ENCODE measurements at places on chromosomes 3 and 15.

DNA sequence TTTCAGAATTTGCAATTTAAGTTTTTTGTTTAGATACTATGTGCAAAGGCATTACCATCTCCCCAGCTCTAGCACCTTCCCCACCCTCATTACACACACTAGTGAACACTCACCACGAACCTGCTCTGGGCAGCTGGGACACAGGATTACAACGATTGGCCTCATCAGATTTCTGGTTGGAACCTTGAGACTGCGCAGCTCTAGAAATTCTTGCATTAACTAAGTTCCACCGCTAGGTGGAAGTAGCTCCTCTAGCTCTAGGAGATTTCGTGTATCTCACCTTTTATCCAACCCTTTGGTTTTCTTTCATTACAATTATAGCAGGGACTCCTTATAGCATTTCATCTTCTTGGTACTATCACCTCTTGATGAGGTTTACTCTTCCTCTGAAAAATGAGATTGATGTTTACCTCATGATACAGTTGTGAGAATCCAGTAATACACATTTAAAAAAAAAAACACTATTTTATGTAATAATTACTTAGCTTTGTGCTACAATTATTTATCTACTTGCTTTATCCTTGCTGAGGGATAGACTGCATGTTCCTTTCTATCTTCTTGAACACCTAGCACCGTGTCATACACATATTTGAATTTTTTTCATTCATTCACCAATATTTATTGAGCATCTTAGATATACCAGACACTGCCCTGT is 28.7 kb upstream of the PLOD2 start:
- DNase-seq: peak; percentile 91

DNA sequence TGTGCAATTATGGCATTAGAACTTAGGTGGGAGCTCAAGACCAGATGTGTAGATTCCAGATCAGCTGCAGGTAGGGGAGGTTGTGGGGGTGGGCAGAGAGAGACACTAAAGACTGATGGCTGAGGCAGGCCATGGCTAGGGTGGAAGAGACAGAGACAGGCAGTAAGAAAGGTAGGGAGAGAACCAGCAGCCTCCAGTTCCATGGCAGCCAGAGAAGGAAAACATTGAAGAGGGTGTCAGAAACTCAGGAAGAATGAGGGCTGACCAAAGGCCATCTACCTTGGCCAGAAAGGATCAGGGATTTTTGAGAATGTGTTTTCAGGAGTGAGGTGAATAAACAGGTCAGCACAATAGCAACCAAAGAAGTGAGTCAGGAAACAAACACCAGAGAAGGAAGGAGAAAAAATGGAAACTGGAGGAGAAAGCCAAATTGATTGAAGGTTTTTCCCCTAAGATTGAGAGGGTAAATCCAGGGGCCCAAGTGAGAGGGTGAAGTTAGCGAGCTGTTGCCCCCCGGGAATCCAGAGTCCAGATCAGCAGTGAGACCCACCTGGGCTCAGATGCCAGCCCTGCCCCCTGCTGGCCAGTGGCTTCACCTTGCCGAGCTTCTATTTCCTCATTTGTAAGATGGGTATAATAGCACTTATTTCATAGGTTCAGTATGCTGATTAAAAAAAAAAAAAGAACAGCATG is 41.0 kb downstream of the ABHD2 start:
- DNase-seq: peak; percentile 50

DNA sequence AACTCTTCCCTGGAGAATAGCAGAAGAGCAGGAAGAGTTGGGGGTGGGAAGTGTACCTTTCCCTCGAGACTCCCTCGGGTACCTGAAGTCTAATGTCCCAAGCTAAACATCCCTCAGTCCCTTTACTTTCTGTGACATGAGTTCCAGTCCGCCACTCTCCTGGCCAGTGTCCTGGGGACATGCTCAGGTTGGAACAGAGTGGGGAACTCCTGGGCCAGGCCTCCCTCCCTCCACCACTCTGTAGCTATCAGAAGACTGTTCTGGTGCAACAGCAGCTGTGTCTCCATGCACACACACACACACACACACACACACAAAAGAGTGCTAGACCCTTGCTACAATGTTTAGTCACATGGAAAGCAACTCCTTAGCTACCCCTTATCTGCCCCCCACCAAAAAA is 155.0 kb upstream of the HES1 start:
- no peak for DNase-seq

GRCh38 chr3:159853506-159853864 is 135.2 kb upstream of the IL12A start:
- DNase-seq: no peak

GRCh38 chr3:4935347-4935746 is 43.9 kb upstream of the BHLHE40 start:
- DNase-seq: no peak

DNA sequence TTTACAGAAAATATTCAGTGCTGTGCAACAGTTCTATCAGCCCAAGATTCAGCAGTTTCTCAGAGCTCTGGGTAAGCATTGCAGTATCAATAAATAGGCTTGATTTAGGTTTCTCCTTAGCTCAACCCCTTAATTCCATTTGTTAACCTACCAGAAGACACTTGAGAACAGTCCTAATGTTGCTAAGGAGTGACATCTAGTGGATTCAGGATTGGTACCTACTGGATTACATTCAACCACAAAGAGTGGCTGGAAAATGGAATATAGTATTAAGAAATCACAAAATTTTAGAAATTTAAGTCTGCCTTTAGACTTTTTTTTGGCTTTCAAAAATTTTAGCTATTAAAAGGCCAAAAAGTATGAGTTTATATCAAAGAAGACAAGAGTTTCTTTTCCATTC is 34.7 kb downstream of the POLG start:
- peak; percentile 16 for DNase-seq

DNA sequence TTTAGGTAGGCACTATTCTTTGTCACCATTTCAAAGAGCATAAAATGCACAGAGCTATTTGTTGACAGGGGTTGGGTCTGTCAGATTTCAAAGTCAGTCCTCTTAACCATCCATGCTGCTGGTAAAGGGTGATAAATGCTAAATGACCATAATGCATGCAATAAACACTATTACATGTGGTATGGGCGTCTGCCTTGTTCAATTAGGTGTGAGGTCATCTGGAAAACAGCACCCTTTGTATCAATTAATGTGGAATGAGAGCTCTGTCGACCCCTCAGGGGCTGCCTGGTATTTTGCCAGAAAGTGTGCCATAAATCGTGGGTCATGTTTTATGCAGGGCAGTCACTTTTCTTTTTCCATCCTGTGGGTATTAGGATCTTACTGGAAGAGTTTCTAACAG is 235.6 kb downstream of the SV2B start:
- no peak for DNase-seq

DNA sequence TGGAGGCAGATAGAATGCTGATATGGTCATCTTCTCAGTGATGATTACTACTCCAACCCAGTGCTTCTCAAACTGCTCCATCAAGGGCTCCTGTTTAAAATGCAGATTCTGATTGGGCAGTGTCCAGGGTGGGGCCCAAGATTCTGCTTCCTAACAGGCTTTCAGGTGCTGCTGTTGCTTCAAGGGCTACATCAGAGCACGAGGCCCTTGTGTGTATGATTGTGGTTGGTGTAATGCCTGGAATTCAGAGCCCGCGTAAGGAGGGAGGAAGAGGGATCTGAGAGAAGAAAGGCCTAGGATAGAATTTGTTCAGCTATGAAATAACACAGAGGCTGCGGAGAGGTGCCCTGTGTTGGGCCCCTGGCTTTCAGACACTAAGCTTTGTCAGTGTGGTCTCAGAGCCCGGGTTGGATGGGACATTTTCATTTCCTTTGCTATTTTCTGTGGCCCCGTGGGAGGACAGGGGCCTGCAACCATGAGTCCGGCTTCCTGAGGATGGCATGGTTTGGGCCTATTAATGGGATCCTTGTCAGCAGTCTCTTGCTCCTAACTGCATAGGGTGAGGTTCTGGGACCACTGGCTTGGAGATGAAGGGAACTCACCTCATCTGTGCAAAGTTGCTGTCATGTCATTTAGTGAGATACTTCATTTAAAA is 53.0 kb downstream of the ATP1B3 start:
- DNase-seq: no peak

- DNase-seq: no peak
These were observed 198.2 kb upstream of the UBE2E2 start for GRCh38 chr3:23004971-23005370.

GRCh38 chr3:152629363-152630122 is 205.4 kb upstream of the P2RY1 start:
- no peak for DNase-seq

- DNase-seq: no peak
These were observed 1.6 kb downstream of the CYP11A1 start for GRCh38 chr15:74365598-74366445.

GRCh38 chr3:14788644-14789043 is 30.1 kb upstream of the FGD5 start:
- no peak for DNase-seq

DNA sequence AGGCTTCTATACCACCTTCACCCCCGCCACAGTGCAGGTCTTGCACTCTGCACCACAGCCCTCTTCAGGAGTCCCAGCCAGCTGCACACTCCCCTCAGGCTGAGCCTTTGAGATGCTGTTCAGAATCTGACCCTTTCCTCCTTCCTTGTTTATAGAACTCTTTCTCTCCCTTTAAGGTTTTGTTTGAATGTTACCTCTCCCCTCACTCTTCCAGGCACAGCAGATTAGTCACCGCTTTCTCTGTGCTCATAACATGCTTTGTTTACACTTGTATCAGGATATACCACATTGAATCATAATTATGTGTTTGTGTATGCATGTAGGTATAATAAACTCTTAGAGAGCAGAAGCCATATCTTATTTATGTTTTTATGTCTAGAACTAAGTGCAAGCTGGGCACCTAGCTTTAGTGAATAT is 168.4 kb upstream of the BCL6 start:
- DNase-seq: no peak

DNA sequence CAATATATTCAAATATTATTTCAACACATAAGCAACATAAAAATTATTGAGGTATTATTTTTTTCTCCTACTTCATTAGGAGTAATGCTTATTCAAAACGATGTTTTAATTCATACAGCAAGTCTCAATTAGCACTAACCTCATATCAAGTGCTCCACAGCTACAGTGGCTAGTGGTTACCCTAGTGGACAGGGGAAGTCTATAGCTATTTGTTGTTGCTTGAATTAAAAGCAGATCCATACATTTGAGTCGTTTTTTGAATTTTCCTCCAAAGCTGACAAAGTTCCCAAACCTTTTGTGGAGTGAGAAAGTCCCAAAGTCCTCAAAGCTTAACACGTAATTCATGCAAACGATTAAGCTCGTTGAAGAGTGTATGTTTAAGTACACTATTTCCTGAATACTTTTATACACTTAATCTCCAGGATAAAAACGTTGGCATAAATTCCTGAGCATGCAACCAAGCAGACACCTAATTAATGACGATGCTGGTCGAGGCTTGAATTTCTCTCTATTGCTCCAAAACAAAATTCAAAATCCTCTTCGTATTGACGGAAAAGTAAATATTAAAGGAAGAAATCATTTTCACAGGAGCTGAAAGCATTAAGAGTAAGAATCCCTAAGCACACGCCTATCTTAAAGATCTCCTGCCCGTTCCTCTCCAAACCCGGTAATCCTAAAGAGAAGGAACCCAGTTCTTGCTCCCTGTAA is 985 bp downstream of the VPS13C start:
- DNase-seq: peak; percentile 31

DNA sequence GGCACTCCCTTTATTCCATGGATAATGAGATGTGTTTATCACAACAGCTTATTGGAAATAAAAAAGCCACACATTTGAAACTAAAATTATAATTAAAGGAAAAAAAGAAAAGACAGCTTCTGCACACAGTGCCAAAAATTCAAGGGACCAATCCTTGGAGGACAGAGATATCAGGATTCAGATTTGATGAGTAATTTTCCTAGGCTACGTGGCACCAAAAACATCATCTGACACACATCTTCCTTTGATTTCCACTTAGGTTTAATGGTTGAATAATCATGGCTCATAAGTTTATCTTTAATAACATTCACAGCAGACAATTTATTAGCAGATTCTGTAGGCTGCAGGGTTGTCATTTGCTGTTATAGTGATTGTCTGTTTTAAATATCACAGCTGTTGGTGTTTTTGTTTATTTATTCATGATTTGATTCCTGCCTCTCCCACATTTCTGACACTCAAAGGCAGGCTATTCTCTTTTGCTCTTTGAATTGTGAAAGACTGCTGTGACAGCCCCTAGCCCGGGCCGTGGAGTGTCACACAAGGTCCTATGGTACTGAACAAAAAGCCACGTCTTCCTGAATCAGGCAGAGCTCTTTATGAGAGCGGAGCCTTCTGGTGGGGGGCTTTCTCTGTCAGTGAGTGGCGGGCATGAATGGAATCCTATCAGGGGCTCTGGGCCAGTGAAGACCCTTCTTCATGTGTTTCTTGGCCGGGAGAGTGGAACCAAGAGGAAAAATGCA is 708.5 kb downstream of the SQOR start:
- no peak for DNase-seq

GRCh38 chr15:69141286-69141701 is 19.1 kb upstream of the GLCE start:
- no peak for DNase-seq

- DNase-seq: no peak
These were observed 95.4 kb upstream of the CADPS start for GRCh38 chr3:62970648-62971047.

DNA sequence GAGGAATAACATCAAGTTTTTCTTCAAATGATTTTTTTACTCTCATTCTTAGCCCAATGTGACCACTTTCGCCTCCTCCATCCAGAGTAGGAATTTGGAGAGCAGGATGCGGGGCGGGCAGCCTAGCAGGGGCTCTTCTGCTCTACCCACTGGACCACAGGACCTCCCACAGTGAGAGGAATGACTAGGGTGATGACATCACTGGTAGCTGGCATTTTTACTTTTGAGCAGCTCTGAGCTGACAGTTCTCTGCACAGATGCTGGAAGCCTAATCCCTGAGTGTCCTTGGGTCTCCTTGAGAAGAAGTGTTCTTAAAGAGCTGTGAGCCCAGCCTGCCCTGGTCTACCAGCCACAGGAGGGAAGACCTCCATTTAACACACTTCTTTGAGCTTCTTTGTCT is 1.4 kb upstream of the HCN4 start:
- peak; percentile 89 for DNase-seq

DNA sequence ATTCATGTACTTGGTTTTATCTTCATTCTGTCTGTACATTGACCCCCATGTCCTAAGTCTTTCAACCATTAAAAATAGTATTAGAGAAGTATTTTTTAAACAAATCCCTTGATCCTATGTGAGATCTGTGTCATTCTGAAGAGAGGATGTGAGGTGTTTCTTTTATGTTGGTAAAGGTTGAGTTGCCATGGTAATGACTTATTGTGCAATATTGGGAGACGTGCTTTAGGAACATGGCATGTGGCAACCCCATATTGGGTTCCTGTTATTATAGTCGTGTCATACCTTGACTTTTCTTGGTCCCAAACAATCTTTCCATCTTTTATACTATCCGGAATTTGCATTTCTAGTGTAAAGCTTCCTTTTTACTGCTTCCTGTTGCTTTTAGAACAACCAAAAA is 203.1 kb downstream of the KCNAB1 start:
- no peak for DNase-seq

- DNase-seq: peak; percentile 15
These were observed 1.7 kb downstream of the TIPARP start for GRCh38 chr3:156675830-156676767.

GRCh38 chr3:183300996-183301562 is 48.0 kb downstream of the B3GNT5 start:
- no peak for DNase-seq

- DNase-seq: no peak
These were observed 530.2 kb upstream of the CBLB start for GRCh38 chr3:106398891-106399600.

GRCh38 chr3:160575589-160575988 is 10.2 kb upstream of the KPNA4 start:
- no peak for DNase-seq

GRCh38 chr3:23314981-23315762 is 112.0 kb downstream of the UBE2E2 start:
- no peak for DNase-seq
